ENCODE measurements at places on chromosomes 1 and 21.

DNA sequence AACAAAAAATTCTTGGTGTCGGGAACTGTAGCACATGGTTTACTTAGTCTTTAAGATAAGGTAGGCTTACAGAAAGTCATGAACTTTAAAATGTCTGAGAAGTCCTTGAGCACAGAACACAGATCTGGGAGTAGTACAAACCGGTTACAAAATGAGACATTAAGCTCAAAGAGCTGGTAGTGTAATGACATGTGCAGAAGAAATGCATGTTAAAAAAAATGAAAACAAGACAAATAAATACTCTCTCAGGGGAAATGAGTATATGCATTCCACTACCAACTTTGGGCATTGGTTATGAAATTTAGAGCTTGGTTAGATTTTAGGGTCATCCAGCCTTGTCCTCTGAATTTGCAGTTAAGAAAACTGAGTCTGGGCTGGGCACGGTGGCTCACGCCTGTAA is 91.5 kb upstream of the F3 start:
- no peak for DNase-seq

- DNase-seq = no peak
Observed at GRCh38 chr1:182015360-182015759, 46.2 kb downstream of the ZNF648 start.

DNA sequence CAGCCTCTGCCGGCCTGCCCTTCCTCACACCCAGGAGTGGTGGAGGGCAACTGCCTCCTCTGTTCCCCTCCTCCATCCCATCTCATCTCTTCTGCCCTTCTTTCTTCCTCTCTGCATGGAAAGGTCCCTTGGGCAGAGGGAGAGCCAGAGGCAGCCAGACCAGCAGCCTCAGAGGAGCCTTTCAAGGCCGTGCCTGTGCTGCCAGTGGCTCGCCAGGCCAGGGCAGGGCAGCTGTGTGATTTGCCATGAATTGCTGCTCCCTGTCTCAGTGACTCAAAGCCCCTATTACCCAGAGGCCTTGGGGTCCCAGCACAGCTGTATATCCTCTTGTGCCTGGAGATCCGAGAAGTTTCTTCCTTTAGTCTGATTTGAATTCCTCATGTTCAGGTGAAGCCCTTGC is 21.9 kb downstream of the TMCC2 start:
- no peak for DNase-seq

- DNase-seq = no peak
Observed at GRCh38 chr1:67597336-67597735, 87.7 kb upstream of the GADD45A start.

DNA sequence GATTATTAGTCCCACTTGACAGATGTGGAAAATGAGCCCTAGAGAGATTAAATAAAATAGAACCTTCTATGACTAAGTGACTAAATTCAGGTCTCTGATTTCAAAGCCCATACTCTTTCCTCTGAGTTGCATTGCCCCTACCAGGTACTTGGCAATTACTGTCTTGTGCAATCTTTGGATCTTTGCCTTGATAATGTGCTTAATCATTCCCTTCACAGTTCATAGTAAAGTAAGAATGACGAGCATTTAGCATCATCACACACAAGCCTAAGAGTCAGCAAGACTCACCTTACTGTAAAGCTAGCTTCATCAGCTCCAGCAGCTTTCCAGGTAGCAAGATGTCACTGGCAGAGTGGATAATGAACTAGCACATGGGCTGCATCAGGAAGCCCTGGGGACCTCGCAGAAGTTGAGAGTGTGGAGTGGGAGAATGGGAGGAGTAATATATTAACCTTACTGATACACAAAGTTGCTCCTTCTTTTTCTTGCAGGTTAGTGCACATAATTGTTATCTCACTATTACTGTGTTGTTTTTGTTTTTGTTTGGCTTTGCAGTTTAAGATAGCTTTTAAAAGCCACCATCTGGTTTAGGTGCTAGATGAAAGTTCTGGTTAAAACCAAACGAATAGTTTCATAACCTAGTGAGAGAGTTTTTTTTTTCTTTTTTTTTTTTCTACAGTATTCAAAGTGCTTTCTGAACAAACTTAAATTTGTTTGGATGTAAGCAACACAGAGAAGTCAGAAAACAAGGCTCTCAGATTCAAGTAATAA is 71.8 kb downstream of the PBX1 start:
- DNase-seq = no peak

Measured in CD4-positive, alpha-beta T cell treated with Interleukin-15 for 4 hours (primary cell).